NB4 (cell line): ENCODE measurements at places on chromosomes 2 and 18.
A peak's percentile ranks its signal among the peaks of the same experiment; 100 is the strongest.

DNA sequence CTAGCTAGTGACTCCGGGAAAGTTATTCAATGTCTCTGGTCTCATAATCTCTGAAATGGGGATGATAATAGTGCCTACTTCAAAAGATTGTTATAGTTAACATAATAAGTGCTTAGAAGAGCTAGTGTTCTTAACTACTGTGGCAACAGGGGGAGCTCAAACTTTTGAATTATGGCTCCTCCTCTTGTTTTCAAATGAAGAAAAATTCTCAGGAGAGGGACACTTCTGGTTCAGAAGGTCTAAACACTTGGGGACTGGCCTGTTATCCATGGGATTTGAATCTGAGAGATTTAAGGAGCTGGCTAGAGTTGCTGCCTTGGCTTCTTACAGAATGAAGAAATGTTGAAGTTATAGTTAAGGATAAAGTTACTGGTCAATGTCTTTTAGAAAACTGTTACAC, 92.2 kb upstream of the ITGB6 start:
- DNase-seq: peak; percentile 12

DNA sequence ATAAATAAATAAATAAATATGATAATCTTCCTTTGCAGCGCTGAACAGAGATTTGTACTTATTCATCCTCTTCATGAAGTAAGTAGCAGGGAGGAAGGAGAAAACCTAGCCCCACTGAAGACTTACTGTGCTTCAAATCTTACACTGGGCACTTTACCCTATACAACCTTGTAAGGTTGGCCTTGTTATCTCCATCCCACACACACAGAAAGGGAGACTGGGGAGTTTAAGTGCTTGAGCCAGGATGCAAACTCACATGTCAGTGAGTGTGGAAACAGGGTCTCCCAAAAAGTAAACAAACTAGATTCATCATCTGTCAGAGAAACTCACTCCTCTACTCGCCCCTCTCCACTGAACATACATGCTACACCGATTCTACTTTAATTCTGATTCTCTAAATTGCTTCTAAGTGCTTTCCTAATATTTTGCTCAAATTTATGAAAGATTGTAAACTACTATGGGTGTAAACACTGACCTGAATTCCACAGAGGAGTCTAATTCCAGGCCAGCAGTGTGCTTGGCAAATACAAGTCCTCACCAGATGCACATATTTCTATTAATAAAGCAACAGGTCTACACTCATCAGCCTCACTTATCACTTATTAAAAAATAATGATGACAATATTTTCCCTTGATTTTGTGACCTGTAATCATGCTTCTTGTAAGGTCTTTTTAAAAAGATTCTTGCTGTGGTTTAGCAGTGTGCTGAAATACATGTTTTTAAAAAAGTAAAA, 155.5 kb downstream of the TCF4 start:
- DNase-seq: no peak

DNA sequence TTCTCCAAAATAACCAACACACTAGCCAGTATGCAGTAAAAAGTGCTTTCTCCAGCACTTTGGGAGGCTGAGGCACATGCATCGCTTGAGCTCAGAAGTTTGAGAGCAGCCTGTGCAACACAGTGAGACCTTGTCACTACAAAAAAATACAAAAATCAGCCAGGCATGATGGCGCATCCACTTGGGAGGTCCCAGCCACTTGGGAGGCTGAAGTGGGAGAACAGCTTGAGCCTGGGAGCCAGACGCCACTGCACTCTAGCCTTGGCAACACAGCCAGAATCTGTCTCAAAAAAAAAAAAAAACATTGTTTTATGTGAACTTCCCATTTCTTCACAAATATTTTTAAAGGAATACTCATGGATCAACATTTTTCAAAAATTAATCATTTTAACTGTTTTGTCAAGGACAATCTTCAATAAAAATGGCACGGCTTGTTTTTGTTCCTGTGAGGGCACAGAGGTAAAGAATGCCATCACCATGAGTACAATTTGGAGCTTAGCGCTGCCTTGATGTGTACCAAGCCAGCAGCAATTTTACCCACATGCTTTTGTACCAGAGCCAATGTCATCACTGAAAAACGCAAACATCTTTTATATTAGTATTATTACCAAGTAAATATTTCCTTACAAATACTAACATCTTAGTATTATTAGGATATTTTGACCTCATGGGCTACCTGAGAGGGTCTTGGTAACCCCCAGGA, 26.7 kb downstream of the RAB1A start:
- no peak for DNase-seq

DNA sequence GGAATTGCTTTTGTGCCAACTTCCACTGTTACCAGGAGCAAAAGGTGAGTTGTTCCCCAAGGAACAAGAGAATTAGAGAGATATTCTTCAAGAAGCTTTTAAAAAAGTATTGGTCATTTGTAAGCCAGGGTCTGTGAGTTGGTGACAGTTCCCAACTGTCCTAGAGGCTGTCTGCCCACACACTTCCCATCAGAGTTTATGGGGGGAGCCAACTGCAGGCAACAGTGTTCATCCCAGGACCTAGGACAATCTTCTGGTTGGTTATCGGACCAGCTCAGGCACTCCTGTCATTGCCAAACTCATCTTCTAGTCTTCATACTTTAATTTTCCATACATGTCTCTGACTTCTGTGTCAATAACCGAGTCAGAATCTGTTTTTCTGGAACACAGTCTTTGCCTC, 47.5 kb upstream of the SLC8A1 start:
- no peak for DNase-seq

DNA sequence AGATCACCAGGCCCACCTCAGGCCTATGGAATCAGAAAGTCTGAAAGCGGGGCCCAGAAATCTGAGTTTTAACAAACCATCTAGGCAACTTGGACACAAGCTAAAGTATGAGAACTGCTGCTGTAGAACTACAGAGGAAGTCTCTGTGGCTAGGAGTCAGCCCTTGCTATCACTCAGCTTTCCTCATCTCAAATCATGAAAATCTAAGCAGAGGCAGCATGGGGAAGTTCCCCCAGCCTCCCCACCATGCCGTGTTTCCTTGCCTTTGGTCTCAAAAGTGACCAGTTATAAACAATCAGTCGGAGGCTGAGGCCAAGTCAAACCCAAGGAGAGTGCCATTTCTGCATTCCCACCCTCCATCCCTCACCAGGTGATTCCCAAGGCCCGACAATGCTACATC, 404.7 kb downstream of the BCL11A start:
- peak; percentile 47 for DNase-seq

DNA sequence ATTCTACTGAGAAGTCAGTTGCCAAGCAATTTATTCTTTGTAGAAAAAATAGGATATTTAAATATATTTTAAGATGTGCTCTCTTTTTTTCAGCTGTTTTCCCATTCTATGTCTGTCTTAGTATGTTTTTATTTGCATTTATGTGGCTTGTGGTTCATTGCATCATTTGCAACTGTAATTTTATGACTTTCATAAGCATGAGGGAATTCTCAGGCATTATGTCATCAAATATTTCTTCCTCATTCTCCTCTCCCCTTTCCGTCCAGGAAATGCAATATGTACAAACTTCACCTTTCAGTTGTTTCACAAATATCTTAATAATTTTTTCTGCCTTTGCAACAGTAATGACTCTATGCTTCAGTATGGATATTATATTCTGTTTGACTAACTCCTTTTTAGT, 560.2 kb upstream of the LRATD1 start:
- DNase-seq: peak; percentile 20

DNA sequence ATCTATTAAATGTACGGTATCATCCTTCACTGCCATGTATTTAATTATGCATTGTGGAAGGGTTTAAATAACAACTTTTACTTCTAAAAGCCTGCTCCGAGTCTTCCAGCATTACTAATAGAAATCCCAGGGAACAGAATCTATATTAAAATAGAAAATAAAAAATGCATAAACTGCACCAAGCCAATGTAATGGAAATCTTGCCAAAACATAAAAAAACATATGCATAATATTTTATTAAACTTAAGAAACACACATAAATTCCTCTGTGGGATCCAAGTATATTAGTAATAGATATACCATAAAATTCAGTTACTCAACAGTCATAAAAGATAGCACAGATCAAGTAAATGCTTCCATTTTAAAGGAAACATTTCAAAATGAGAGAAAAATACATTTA, 175.6 kb downstream of the TDRD15 start:
- no peak for DNase-seq

DNA sequence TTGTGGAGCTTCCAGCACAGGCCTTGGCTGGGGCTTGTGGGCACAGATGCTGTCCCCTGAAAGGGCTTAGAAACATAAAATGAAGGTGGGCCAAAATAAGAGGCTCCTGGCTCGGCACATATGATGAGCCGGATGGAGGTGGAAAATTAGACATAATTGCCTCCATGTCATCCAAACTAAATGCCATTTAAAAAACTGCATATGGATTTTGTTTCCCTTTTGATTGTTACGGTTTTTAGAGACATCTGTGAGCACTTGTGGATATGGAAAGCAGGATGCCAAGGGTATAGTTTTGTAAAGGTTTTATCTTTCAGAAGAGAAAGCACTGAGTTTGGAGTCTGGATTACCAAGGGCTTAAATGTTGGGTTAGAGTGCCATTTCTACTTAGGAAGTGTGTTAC, 498.3 kb downstream of the RIT2 start:
- DNase-seq: no peak

DNA sequence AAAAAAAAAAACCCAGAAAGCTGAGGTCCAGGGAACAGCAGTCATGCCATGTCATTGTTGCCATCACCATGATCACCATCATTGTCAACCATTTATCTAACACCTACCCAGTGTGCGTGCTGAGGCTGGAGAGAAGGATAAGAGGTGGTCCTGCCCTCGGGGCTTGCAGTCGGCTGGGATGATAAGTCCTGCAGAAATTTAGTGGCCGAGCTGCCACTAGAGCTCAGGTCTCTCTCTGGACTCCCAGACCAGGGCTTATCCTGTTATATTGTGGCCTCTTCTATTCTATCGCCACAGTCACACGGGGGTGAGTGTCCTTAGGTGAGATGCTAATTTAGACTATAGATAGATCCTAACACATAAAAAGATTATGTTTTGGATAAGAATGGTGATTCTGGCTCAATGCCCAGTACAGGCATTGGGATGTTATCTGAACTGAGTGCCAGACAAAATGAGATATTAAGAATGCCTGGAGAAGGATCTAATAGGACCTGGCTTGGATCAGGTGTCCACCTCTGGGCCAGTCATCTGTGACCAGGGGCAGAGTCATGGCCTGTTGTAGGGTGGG, 43.2 kb upstream of the YWHAQ start:
- no peak for DNase-seq

GRCh38 chr2:27889774-27890145, 427 bp downstream of the RBKS start:
- no peak for DNase-seq

- peak; percentile 35 for DNase-seq
Measured at GRCh38 chr2:242011167-242011513, 141.6 kb downstream of the RTP5 start.

- no peak for DNase-seq
Measured at GRCh38 chr18:78082816-78083215, 833.2 kb downstream of the GALR1 start.

DNA sequence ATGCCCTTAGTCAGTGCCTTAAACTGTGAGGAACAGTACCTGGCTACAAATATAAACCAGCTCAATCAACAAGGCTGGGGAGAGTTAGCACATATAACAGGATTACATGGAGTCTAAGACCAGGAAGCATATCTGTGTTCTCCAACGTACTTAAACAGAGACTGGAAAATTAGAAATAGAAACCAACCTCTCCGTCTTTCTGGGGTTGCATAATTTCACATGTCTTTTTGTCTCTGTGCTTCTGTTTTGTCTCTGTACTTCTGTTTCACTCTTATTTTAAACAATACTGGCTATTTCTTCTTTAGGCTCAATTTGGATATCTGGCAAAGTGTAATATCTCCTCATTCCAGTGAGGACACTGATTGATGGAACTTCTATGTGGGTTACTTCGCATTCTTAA, 749.0 kb upstream of the ZEB2 start:
- no peak for DNase-seq

DNA sequence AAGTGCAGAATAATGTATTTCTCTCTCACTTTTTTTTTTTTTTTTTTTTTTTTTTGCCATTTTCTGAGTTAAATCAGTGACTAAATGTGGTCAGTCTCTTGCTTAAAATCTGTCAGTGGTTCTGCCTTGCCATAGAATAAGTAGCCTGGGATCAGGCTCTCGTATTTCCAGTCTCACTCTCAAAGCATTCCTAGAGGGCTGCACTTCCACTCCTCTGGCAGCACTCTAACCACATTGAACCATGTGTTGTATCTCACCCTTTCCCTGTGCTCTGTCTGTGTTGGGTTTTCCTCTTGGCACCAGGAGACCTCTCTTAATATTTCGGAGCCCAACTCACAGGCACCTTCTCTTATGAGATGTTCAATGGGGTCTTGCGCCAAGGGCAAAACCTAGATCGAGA, 304.4 kb downstream of the CTNNA2 start:
- no peak for DNase-seq

DNA sequence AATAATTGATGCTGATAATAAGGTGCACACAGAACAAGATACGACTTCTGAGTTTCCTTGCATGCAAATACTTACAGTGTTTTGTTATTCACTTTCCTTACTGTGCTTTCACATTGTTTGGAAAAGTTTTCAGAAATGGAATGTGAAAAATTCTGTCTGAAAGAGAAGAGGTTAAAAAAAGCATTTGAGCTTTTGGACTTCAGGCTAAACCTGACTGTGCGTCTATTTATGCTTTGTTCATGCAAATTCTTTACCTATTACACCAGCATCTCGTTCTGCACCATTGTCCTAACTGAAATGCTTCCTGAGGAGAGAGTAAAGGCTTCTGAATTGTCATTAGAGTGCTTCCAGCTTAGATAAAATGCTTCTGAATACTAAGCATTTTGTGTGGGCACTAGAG, 61.4 kb downstream of the LHCGR start:
- DNase-seq: no peak

GRCh38 chr18:52156166-52156565, 183.8 kb upstream of the DCC start:
- DNase-seq: no peak
